Esophagus squamous epithelium (tissue), 5 donors: ENCODE measurements at places on chromosomes 12 and 14.

DNA sequence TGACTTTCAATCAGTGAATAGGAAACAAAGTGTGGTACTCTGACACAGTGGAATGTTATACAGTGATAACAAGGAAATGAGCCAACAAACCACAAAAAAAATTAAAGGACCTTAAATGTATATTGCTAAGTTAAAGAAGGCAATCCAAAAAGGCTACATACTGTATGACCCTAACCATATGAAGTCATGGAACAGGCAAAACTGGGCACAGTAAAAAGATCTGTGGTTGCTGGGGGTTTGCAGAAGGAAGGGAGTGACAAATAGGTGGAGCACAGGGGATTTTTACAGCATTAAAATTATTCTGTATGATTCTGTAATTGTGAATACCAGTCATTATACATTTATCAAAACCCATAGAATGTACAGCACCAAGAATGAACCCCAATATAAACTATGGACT lies 112.6 kb downstream of the KCNC2 start:
- DNase-seq: no peak

DNA sequence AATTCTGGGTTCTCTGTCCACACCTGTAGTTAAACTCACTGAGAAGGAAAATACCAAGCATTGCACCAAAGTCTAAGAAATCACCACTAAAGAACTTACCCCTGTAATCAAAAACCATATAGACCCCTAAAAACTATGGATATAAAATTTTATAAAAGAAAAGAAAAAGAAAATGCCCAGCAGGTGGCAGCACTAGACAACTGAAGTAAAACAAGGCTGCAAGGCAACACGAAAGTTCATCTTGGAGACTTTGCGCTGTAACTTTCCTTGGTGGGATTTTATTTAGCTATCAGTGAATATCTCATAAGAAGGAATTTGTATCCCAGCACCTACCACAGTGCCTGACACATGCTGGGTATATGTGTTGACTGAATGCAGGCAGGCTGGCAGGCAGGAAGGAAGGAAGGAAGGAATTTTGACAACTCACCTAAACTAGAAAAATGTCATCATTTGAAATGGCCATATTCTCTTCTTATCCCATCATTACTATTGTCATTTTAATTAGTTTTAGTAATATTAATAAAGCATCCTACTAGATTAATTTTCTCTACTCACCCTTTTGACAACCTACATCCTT lies 68.2 kb upstream of the ETV6 start:
- no peak for DNase-seq

- DNase-seq: no peak
Observed at GRCh38 chr12:112116232-112117060, 7.9 kb upstream of the NAA25 start.

DNA sequence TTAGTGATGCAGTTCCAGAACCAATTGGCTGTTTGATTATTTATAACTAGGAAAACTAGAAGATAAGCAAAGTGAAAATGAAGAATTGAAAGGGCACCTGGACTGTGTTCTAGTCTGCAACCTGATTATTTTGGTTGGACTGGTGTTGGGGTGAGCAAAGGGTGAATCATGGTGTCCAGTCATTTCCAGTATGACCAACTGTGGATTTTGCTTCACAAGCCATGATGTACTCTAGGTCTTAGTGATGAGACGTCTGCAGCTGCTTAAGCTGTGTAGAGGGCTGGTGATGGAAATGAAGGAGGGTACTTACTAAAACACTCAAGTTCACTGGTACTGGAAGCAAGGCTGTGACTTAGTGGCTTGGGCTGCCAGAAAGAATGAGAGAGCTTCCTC lies 193.2 kb upstream of the FRMD6 start:
- DNase-seq: no peak

DNA sequence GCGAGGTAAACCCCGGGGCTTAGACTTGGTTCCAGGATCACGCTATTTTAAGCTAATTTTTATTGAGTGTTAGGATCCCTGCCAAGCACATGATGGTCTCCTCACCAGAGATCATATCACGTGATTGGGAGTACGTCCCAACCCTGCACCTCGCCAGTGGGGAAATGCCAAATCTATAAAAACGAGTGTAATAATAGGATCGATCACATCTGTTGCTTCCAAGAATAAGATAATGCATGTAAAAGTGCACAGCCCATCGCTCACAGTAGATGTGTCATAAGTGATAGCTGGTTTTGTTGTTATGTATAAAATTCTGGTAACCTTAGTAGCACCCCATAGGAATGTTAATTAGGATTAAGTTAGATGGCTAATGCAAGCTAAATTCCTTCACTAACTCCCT lies 581.0 kb upstream of the TMEM132C start:
- no peak for DNase-seq

DNA sequence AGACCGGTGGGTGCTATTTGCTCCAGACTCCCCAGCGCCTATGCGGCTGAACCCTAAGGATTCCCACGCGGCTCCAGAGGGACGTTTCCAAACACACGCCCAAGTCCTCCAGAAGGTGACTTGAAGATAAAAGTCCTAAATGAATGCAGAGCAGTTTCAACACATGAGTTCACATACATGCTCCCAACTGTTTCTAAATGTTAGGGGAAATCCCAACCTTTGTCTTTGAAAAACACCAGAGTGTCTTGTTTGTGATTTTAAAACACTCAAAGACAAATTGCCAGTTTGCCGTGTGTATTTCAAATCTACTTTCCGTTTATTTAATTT lies 252.9 kb upstream of the SFSWAP start:
- no peak for DNase-seq

DNA sequence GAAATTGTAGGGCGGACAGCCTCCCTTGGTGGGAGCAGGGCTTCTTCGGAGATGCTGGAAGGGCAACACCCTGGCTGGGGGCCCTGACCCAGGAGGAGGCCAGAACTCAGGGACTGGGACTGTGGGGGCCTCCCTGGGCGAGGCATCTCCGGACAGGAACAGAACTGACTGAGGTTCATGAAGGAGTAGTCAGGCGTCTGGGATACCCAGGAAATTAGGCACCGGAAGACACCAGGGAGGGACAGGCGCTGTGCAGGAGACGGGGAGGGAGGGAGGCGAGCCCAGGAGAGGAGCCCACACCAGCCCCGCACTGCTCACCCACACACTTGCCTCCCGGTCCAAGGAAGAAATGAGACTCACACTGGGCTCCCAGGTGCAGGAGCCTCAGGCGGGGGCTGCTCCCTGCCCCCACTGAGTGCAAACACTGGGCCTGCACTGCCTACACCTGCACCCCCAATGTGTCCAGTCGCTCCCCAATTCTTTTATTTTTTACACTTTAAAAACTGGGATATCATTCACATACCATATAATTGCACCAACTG lies 262.6 kb upstream of the SFSWAP start:
- DNase-seq: no peak

GRCh38 chr12:110371408-110372055 lies 32.0 kb downstream of the ANAPC7 start:
- no peak for DNase-seq

DNA sequence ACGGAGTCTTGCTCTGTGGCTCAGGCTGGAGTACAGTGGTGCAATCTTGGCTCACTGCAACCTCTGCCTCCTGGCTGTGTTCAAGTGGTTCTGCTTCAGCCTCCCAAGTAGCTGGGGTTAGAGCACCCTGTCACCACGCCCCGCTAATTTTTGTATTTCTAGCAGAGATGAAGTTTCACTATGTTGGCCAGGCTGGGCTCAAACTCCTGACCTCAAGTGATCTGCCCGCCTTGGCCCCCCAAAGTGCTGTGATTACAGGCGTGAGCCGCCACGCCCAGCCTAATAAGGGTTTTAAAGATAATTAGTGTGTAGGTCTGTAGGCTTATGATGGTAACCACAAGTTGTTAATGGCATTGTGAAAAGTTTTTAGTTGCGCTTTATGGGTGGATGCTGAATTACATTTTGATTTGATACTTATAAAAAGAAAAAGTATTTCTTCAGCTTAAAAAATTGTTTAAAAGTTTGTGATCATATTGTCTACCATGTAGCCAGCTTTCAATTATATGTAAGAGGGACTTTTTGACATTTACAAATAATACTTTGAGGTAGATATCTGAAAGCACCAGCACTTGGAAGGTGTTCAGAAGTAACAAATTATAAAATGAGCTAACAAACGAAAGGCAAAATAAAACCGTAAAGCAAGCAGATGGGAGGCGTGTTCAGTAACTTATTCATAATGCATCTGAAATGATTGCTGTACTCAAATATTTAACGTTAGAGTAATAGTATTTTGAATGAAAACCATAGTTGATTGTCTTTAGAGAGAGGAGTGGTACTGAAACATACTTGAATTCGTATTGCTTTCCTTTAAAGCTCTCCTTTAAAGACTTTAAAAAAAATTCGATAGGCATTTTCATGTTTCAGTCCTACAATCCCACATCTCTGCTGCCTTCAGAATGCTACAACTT lies 37.1 kb downstream of the MDM2 start:
- DNase-seq: no peak

DNA sequence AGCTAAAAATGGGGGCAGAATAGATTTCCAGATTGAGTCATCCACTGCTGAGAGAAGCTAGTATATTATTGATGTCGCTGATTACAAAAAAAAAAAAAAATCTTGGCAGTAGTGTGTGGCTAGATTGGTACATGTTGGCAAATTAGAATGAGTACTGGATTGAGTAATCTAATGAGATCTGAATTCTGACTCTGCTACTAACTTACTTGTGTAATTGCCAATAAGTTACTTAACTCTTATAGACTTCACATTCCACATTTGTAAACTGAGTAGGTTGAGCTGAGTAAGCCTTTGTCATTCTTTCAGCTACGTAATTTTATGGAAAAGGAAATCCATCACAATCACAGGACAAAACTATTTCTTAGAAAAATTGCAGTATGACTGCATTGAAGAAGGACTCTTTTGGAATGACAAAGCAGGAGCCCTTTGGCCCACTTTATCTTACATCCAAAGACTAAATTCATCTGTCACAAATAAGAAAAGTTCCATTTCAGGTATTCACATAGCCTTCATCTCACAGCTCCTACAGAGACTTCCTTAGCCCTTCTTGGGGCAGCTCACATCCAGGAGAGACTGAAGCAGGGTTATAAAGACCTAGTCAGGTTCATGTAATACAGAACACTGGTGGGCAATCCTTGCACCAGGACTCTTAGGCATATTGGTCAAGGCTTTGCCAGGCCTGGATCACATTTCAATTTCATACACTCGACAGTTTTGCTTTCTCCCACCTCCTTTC lies 197.3 kb upstream of the CPNE8 start:
- DNase-seq: no peak

- no peak for DNase-seq
Observed at GRCh38 chr14:61602733-61603077, 92.6 kb upstream of the HIF1A start.

GRCh38 chr12:111408686-111409402 lies 3.1 kb downstream of the SH2B3 start:
- DNase-seq: no peak

DNA sequence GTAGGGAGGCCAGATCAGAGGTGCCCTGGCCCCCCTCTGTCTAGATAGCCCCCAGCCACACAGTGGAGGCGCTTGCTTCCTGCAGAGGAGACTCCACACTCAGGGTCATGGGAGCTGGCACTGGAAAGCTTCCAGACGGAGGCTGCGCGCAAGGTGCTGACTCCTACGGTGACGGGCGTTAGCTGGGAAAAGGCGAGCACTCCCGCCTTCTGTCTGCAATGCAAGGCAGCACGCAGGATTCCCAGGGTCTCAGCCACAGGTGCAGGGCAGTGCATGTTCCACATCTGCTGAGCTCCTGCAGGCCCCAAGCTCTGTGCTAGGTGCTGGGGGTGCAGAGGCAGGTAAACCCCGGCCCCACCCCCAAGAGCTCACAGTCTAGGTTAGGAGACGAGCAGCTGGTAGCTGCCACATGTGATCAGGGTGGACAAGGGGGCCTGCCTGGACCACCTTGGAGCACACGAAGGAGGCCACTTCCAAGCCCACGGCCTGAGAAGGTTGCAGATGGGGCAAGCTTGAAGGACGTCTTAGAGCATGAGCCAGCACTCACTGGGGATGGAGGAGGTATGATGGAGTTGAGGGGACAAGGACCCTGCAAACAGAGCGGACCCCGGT lies 310.9 kb upstream of the DIO3 start:
- DNase-seq: no peak

- no peak for DNase-seq
Observed at GRCh38 chr12:74365178-74365964, 172.3 kb upstream of the ATXN7L3B start.

DNA sequence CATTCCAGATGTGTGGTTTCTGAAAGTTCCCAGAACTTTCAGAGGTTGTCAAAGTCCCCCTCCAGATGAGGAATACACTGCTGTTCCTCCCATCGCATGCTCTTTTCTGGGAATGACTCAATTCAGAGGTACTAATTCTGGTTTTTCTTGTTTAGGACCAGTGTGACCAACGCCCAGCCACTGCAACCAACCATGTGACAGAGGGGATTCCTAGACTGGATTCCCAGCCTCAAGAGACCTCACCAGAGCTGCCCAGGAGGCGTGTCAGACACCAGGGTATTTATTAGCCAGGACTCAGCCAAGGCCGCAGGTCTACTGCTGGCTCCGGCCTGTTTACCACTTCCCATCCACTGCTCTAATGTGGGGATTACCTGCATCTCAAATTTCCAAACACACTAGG lies 24.2 kb downstream of the TRAFD1 start:
- DNase-seq: no peak

DNA sequence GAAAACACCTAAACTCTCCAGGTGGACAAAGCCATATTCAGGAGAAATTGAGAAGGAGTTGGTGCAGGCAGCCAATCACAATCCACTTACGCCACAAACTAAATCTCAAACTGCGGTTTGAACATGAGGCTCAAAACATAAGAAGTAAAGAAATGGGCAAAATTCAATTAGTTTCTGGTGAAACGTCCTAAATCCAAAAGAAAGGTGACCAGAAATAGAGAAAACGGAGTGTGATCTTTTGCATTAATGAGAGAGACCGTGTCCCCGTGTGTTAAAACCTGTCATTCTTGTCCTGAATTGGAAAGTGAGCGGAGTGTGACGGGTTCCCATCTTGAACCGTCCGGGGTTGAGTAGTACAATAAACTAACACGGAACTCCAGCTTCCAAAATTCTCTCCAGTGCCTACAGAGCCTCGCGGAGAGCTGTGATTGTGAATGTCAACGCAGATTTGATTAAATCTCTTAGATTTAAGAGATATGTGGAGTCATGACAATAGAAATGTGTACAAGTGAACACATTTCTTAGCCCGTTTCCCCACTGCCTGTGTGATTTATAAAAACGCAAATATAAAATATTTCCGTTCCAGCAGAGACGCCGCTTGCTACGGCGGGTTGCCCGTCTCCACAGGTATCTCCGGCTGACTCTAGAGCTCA lies 595 bp upstream of the METAP2 start:
- DNase-seq: no peak

GRCh38 chr12:123363740-123364531 lies 711 bp downstream of the SBNO1 start:
- no peak for DNase-seq

DNA sequence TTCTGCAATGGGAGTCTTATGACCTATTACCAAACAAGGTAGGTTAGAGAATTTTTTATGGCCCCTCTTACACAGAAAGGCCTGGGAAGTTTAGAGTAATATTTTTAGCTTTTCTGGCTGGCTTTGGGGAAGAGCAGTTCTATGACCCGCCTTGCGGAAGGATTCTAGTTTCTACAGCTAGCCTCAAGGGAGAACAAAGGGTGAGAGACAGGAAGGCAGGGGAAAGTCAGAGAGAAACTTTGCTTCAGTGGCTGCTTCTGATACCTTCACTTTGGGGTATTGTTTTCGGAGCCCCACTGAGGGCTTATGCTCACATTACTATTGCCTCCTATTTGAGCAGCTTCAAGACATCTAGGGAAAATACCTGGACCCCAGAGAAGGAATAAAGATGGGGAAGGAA lies 80.7 kb upstream of the NUDT4 start:
- no peak for DNase-seq
